ENCODE measurements at places on chromosomes 16 and 17.

- DNase-seq = no peak
Measured at GRCh38 chr17:35713069-35713728, 18.2 kb upstream of the RASL10B start.

GRCh38 chr16:68147444-68147843 lies 62.3 kb downstream of the NFATC3 start:
- DNase-seq = no peak

- peak; percentile 54 for DNase-seq
Measured at GRCh38 chr16:78183437-78184237, 84.2 kb downstream of the WWOX start.

DNA sequence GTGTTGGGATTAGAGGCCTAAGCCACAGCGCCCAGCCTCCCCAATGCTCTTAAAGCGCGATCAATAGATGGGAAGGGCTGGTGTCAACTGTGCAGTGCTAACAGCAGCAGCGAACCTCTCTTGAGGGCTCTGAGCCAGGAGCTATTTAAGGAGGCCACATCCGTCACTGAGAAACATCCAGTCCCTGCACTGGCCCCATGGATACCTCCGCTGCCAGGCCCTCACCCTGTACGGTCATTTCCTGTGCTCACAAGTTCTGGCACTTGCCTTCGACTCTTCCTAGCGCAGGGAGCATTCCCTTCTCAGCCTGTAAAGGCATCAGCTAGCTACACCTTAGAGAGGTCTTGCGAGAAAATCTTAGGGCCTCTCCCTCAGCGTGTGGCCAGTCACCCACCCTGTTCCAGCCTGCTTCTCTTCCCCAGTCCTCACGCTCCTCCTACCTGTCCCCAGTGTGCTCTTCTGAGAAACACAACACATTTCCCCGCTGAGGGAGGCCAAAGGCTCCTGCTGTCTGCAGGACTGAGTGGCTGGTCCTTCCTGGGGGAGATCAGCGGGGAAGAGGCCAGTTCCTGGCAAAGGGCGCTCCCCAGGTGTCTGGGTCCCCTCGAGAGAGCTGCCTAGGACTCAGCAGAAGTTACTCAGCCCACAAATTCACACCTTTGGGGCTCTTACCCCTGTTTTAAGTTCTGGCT lies 28.6 kb downstream of the GTF3C1 start:
- DNase-seq = no peak

DNA sequence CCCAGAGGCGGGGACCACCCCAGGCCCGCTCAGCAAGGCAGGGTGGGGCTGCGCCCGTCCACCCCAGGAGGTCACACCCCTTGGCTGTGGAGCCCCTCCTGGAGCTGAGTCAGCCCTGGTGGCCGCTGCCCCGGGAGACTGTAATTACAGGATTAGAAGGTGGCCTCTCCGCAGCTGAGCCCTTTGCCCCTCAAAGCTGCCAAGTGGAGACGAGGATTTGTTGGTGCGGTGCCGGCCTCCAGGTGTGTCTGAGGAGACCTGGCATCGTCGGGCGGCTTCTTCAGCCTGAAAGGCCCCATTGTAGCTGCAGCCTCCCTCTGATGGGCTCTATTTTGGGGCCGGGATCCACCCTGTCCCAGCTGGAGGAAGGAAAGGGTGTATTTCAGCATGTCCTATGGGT lies 22.7 kb upstream of the SPNS2 start:
- DNase-seq = no peak

DNA sequence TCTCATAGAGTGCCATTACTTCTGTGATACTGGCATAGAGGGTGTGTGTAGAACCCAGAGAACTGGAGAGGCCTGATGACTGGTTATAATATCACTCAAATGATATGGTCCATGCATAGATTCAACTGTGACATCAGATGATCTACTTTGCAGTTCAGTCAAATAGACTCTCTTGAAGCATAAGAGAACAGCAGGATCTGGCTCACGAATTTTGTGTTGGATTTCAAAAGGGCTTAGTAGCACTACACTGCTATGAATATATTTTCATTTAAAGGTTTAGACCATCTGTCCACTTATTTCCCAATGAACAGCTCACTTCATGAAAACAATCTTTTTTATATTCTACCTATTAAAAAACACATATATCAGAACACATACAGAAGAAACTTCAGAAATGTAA lies 119.7 kb downstream of the KIF2B start:
- no peak for DNase-seq

- DNase-seq = no peak
Measured at GRCh38 chr17:9177212-9177611, 155.9 kb downstream of the NTN1 start.

DNA sequence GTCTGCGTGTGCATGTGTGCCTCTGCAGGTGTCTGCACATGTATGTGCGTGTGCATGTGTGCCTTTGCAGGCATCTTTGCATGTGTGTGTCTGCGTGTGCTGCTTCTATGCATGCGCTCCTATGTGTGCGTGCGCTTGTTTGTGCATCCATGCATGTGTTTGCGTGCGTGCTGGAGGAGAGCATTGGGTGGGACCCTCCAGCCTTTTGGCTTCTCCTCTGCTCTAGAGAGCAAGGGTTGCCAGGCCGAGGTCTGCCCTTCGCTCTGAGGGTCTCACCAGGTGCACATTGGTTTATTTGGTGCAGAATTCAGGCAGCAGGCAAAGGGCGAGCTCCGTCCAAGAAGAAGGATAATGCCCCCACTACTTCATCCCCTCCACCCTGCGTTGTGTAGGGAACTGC lies 1.1 kb upstream of the RAB40B start:
- no peak for DNase-seq

- no peak for DNase-seq
Measured at GRCh38 chr16:72285728-72286127, 113.8 kb upstream of the PMFBP1 start.

- DNase-seq = no peak
Measured at GRCh38 chr16:67845291-67846062, 1.3 kb upstream of the NUTF2 start.

- no peak for DNase-seq
Measured at GRCh38 chr17:79814974-79815835, 18.3 kb upstream of the CBX8 start.

DNA sequence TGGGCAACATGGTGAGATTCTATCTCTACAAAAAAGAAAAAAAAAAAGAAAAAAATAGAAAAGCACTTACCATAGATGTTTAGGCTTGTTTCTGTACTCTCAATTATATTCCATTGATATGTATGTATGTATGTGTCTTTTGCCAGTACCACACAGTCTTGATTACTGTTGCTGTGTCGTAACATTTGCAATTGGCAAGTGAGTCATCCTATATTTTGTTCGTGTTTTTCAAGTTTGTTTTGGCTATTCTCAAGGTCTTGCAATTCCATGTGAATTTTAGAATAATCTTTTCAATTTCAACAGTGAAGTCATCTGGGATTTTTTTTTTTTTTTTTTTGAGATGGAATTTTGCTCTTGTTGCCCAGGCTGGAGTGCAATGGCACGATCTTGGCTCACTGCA lies 19.3 kb downstream of the SPECC1 start:
- DNase-seq = no peak

DNA sequence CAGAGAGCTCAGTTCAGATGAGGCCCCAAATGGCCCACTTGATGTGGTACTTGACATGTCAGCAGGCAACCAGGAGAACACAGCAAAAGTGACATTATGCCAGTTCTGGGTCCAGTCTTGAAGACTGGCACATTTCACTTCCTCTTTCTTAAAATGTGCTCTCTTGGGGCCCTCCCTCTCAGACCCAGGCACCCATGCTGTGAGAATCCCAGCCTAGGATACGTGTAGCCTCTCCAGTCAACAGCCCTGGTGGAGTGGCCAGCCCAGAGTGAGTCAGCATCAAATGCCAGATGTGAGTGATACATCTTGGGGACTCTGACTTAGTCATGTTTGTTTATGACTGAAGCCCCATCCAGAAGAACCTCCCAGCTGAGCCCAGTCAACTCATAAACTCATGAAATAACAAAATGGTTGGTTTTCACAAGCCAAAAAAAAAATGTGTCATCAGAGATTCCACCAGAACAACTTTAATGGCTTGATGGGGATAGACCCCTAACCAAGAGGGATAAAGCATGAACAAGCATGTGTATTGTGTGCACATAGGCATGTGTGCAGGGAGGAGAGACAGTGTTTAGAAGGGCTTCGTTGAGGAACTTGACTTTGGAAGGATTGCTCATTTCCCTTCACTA lies 82.5 kb upstream of the TNRC6C start:
- DNase-seq = no peak

Data from SHP77 treated with DMSO at 0.1 percent for 48 hours (cell line).